ENCODE measurements at places on chromosomes 1 and 21.

- H3K36me3 ChIP-seq = no peaks in the 10 kb centered on the region
- no peak for DNase-seq
- no peak overlapping the region for H3K27ac ChIP-seq
Observed at GRCh38 chr1:4275083-4275482, 375.0 kb upstream of the C1orf174 start.

GRCh38 chr1:25569597-25570396 lies 26.4 kb downstream of the LDLRAP1 start:
- H3K27ac ChIP-seq = no peak overlapping the region
- H3K4me1 ChIP-seq = peaks cover 48% of the 10 kb centered on the region
- no peaks in the 10 kb centered on the region for H3K27me3 ChIP-seq
- no peak for DNase-seq

- H3K27me3 ChIP-seq = peaks cover 10% of the 10 kb centered on the region
- DNase-seq = no peak
- H3K27ac ChIP-seq = no peak overlapping the region
- no peaks in the 10 kb centered on the region for H3K36me3 ChIP-seq
- peaks cover 3% of the 10 kb centered on the region for H3K4me1 ChIP-seq
Observed at GRCh38 chr1:20376880-20377494, 86.3 kb downstream of the VWA5B1 start.

GRCh38 chr21:42913476-42913875 lies 12.0 kb downstream of the ERVH48-1 start:
- no peaks in the 10 kb centered on the region for H3K27me3 ChIP-seq
- no peak overlapping the region for H3K27ac ChIP-seq
- no peak for DNase-seq
- H3K36me3 ChIP-seq = peaks cover 40% of the 10 kb centered on the region

DNA sequence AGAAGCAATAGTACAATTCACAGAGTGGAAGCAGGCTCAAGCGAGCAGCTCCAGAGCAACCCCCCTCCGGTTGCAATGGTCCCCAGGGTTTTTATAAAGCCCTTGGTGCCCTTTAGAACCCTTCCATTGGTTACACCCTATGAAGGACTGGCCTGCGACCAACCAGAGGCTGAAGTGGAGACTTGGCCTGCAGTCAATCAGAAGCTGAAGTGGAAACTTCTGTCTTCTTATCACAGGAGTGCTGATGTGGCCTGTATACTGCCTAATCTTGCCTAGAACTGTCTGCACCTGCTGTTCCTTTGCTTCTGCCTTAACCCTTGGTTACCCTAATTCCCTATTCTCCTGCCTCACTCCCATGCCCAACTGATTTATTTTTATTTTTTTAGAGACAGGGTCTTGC lies 15.4 kb upstream of the FRRS1 start:
- no peaks in the 10 kb centered on the region for H3K4me1 ChIP-seq
- H3K4me3 ChIP-seq = no peak overlapping the region
- no peak for DNase-seq

Data from lower lobe of right lung (tissue), 2 donors.